Heart right ventricle (tissue), 16 donors: ENCODE measurements at places on chromosomes 7 and 10.
A peak's percentile ranks its signal among the peaks of the same experiment; 100 is the strongest.

- peak; percentile 13 for DNase-seq
These were observed 56.4 kb upstream of the MTPN start for GRCh38 chr7:136033413-136034031.

GRCh38 chr10:7824251-7824650, 5.9 kb downstream of the TAF3 start:
- no peak for DNase-seq

DNA sequence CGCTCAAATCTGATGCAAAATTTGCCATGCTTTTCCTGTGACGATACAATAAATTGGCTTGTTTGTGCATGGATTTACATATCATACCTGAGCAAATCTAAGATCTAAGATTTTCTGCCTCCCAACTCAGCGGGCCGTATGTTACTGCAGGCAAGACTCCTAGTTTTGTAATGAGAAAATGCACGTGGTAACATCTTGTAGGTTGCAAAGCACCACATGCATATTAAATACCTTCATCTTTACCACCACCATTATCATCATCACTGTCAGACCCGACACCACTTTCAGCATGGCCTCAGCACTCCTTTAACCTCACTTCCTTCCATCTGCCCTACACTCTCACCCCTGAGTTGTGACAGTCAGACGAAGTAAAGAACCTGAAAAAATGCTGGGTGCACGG, 202.2 kb downstream of the FRMD4A start:
- DNase-seq: no peak

DNA sequence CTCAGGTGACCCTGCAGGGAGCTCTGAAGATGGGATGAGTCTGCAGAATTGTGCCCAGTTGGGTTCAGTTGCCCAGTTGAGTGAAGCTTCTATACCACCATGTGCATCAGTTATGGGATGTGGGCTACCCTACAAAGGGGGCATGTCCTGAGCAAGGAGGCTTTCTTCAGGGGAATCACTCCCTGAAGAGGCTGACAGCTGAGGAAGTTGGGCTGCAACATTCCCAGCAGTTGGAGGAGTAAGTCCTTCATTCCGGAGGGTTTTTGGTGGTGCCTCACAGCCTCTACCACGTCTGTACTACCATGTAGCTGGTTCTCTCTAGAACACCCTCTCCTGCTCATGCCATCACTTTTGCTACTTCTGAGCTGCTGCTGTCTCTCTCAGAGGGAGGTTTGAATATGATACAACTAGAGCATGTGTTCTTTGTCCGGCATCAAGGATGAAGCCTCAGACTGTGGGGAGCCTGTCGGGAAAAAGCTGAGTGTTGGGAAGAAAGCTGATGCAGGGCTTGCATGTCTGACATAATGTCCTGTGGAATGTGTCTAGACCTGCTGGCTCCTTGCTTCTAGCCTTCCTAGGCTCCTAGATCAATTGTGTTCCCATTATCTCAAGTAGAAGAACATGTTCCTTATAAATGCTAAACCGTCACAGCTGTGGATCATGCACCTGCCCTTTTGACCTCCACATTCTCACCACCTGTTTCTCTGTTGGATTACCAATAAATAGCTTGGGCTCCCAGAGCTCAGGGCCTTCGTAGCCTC, 355.8 kb downstream of the CCSER2 start:
- no peak for DNase-seq

- DNase-seq: no peak
These were observed 219.5 kb upstream of the CSTF2T start for GRCh38 chr10:51918884-51919325.

GRCh38 chr10:60351191-60351853, 38.4 kb downstream of the ANK3 start:
- no peak for DNase-seq

- DNase-seq: no peak
These were observed 209.3 kb downstream of the SDK1 start for GRCh38 chr7:3510101-3511020.

- no peak for DNase-seq
These were observed 35.7 kb downstream of the PPP1R9A start for GRCh38 chr7:94943134-94943533.

- DNase-seq: no peak
These were observed 13.9 kb downstream of the EIF4H start for GRCh38 chr7:74187915-74188675.

DNA sequence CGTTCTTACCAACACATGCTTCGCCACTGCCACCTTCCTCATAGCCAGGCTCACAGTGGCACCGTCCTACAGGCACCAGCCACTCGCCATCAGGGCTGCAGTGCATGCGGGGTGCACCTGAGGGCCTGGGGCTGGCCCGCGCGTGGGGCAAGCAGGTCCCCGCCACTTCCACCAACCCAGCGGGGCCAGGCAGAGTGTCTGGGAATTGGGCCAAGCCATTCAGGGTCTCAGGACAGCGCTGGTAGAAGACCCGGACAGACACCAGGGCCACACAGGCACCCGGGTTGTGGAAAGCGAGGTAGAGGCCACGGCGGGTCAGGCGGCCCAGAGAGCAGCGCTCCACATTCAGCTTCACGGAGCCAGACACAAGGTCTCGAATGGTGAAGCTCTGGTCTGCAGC, 9.0 kb downstream of the EPHA1 start:
- no peak for DNase-seq

- no peak for DNase-seq
These were observed 547.8 kb upstream of the IGFBP3 start for GRCh38 chr7:46468753-46469356.

GRCh38 chr7:43039346-43039745, 73.1 kb upstream of the HECW1 start:
- DNase-seq: no peak

DNA sequence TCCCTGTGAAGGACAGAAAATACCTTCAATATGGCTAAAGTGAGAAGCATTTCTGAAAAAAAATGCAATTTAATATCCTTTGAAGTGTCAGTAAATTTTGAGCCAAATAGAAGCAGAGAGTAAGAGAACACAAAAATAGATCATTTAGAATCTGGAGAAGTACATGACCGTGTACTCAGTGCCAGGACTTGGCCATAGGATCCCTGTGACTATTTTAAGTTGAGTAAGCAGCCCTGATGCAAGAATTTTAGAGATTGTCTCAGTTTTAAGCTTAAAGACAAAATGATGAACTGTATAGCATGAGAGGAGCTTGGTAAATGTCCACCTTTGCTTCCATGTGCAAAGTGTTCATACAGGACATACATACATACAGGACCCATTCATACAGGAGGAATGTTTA, 2.5 kb downstream of the PTER start:
- no peak for DNase-seq

DNA sequence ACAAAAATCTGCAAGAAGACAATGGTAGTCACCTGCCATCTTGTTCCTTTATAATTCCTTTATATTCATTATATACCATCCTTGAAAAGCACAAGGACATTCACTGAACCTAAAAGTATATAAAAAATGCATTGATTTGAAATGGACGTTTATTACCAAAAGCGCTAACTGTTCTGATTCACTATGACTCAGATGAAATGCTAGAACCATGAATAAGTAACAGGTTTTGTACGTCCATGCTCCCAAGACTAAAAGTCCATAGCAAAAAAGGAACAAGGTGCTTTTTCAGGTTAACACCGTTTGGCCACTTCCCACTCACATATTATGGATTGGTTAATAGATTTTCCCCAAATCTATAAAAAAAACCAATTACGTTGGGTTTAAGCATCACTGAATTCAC, 109.4 kb downstream of the PPP1R17 start:
- DNase-seq: no peak

GRCh38 chr10:124694481-124695220, 49.5 kb downstream of the FAM53B start:
- peak; percentile 8 for DNase-seq

- no peak for DNase-seq
These were observed 404.1 kb upstream of the MKI67 start for GRCh38 chr10:128530301-128530700.

DNA sequence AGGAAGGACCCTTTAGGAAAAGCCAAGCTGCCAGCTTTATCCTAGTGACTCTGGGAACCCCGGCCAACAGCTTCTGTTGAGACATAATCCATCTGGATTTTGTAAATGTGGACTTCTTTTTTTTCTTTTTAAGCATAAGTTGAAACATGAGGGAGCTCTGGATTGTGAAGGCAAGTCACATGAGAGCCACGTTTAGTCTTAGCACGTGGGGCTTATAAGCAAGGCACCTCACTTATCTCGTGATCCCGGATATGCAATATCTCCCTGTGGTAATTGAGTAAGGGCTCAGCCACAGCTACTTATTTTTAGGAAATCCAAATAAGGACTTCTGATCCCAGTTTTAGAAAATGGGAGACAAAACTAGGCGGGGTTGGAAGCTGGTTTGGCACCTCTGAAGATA, 111.2 kb upstream of the PTN start:
- DNase-seq: peak; percentile 34

DNA sequence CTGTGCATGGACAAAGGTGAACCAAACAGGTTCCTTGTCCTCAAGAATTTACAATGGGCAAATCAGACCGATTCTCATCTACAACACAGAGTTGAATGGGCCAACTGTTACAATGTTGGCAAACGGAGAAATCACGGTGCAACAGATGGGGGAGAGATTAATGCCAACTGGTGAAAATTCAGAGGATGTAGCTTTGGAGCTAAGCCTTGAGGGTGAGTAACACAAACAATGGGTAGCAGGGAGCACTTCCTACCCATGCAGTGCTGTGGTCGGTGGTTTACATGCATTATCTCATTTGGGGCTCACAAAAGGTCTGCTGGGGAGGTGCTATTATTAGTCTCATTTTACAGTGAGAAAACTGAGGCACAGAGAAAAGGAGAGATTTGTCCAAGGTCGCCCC, 902 bp upstream of the NFE2L3 start:
- DNase-seq: no peak

- no peak for DNase-seq
These were observed 62.4 kb downstream of the COA1 start for GRCh38 chr7:43666938-43667337.

- DNase-seq: no peak
These were observed 96.4 kb upstream of the AOAH start for GRCh38 chr7:36820527-36821170.

DNA sequence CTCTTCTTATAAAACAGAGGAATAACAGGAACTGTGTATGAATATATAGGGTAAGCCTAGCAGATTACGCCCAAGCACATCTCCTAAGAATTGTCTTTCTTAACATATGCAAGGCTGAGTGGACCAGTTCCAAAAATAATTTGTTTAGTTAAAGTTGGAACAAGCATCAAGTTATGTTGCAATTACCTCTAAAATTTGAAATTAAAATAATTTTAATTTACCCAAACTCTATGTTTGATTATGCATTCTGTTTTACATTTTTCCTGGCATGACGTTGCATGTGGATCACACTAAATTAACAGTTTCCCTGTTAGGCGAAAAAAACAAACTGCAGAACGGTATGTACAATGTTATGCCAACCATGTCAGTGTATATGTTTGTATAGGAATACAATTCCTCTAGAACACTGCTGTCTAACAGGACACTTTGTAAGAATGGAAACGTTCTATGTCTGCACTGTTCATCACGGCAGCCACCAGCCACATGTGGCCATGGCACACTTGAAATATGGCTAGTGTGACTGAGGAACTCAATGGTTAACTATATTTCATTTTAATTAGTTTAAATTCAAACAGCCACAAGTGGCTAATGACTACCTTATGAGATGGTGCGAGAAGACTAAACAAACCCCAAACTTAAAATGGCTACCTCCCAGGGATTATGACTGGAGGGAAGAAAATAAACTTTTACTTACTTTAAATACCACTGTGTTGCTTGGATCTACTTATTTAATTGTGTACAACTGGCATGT, 281.1 kb upstream of the KLF14 start:
- no peak for DNase-seq

DNA sequence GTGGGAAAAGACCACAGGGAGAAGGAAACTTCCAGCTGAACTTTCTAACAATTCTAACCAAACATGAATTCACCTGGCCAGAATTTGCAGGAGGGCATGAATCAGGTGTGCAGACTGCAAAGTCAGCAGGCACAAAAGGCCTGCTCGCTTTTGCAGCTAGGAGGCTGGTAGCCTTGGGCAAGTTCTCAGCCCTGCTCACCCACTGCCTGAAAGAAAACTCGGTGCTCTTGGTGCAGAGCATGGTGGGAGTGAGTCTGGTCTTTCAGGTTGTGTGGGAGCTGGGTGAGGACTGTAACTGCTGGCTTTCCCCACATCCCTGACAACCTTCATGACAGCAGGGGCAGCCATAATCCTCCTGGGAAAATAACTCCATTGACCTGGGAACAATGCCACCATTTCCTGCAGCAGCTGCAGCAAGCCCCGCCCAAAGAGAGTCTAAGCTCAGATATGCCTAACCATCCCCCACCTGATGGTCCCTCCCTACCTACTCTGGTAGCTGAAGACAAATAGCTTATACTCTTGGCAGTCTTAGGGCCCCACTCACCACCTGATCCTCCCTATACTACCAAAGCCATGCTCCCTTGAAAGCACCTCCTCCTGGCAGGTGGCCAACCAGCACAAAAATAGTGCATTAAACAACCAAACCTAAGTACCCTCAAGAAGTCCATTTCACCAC, 31.6 kb downstream of the ZNF117 start:
- no peak for DNase-seq

DNA sequence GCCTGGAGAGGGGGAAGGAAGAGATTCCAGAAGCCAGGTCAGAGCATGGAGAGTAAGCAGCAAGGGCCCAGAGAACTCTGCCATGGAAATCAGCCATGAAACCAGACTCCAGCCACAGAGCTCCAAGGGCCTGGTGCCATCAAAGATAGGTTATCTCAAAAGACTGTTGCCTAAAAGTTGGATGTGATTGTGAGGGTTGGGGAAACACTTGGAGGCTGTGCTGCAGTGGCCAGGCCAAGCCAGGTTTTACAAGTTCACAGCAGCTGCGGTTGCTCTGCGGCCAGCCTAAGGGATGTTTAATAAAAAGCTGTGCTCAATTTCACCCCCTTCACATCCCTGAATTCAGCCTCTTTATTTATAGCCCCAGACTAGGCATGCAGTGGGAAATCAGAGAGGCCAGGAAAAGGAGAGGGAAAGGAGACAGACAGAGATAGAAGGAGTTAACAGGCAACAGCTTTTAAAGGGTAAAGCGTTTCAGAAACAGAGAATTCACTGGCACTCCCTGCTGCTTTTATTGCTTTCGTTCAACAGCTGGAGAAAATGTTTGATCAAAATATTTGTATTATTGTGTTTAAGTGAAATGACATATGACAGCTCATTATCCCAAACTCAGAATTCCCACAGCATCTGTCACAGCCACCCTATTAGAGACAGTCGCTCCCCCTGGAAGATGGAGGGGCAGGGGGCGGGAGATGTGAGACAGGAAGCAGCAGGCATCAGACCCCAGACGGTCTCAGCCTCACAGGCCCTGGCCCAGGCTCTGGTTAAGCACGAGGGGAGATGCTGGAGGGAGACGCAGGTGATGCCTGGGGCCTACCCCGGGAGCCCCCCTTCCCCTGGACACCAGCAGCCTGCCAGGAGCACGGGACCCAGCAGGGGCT, 140.1 kb downstream of the GLI3 start:
- DNase-seq: peak; percentile 61

DNA sequence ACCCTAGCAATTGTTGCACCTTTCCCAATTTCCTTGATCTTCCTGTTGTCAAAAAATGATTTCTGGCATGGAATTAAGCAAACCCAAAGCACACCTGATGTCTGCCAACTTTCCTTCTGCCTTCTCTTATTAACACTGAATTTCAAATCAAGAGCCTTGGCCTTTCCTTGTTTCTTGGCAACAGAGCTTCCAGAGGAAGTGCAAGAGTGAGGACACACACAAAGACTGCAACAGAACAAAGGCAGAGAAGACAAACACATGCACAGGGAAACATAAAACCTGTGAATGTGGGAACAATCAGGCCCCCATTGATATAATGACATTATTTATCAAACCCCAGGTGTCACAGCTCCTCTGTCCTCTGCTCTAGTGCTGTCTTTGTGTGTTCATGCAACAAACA, 73.0 kb upstream of the IL6 start:
- DNase-seq: no peak
